Umbilical cord (tissue), 2 donors: ENCODE measurements at places on chromosomes 1 and 21.
A peak's percentile ranks its signal among the peaks of the same experiment; 100 is the strongest.

GRCh38 chr1:2303016-2303775 lies 75.1 kb downstream of the SKI start:
- no peak for DNase-seq

DNA sequence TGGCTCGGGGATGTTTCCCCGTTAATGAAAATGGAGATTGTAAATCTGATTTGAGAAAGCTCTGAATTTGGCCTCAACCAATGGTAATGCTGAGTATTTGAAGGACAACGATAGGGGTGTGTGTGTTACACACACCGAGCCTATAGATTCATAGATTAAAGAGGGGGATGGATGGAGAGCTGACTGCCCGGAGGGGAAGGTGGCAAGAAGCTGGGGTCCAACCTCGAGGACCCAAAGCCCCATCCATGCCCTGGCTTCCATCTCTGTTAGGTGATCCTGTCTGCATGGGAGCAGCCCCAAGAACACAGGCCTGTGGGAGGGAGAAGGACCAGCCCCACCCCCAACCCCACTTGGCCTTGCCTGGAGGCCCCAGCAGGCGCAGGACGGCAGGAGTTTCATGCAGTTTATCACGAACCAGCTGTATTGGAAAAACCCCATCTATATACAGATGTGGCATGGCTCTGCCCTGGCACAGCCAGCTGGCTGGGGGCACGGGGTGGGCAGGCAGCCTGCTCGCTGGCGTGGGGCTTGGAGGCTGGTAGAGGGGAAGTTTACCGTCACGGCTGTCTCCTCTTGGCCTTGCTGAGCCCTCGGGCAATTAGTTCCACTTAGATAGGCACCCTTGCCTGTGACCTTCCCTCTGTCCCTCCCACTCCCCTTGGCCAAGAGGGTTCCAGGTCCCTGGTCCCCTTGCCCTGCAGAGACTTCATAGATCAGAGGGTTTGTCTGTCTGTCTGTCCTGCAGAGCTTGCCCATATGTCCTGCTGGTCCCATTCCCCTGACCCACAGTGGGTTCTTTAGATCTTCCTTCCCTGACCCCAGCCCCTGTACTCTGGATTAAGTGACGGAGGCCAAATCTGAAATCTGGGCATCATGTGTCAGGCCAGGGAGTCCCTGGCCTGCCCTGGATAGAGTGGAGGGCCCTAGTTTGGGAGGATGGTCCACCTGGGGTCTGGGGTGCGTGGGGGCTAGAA lies 3.0 kb downstream of the HSPB7 start:
- DNase-seq: peak; percentile 84

DNA sequence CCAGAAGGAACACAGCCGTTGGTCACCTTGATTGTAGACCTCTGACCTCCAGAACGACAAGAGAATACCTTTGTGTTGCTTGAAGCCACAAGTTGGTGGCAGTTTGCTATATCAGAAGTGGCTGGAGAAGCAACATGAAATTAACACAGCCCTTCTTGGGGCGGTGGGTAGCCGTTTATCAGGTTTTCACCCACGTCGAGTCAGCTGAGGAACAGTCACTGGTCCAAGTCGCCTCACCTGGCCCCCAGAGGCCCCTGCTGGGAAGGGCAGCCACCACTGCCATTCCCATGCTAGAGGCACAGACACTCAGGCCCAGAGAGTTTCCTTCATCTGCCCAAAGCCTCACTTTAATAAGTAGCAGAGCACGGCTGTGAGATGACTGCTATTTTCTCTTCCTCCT lies 37.7 kb downstream of the TMEM51 start:
- no peak for DNase-seq

DNA sequence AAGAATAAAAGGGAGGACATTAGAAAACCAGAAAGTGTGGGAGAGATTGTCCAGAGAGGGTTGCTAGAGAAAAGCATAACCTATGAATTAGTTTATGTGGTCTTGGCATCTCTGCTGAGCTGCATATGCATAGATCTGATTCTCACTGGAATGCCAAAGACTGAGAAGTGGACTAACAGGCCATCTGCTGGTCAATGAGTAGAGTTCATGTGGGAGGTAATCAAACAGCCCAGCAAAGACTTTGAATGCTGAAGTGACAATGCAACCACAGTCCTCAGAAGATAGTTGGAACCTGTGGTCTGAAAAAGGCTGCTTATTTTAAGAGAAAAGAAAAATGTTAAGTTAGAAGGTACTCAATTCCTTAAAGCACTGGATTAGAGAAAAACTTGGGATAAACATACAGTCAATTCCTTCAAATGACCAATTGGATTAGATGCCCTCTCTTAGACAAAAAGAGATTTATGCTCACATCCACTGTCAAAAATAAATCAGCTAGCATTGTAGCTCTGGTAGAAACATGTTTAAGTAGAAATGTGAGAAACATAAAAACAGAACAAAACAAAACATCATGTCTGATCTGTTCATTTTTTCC lies 382.8 kb downstream of the AMY1C start:
- DNase-seq: peak; percentile 44

DNA sequence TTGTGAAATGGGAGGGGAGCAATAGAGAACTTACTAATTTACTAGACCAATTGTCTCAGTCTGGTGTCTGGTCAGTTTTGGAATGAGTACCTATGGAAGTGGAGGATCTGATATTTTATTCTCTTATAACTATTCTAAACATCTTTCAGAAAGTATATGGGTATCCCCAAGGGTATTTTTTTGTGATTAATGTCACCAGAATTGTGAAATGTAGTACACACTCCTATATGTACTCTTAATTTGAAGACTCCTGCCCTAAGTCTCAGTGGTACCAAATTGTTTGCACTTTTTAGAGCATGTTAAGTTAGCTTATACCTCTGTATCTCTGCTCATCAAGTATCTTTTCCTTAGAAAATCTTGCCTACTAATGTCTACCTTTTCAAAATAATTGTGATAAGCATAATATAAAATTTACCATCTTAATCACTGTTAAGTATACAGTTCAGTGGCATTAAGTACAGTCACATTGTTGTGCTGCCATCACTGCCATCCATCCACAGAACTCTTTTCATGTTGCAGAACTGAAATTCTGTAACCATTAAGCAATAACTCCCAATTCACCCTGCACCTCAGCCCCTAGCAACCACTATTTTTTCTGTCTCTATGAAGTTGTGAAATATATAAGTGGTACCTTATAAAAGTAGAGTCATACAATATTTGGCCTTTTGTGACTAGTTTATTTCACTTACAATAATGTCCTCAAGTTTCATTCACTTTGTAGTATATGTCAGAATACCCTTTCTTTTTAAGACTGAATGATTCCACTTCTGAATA lies 40.5 kb downstream of the SLC30A7 start:
- no peak for DNase-seq

GRCh38 chr1:90718411-90719329 lies 1.6 kb upstream of the BARHL2 start:
- no peak for DNase-seq

GRCh38 chr1:80392529-80392928 lies 1386.0 kb upstream of the ADGRL4 start:
- DNase-seq: no peak

DNA sequence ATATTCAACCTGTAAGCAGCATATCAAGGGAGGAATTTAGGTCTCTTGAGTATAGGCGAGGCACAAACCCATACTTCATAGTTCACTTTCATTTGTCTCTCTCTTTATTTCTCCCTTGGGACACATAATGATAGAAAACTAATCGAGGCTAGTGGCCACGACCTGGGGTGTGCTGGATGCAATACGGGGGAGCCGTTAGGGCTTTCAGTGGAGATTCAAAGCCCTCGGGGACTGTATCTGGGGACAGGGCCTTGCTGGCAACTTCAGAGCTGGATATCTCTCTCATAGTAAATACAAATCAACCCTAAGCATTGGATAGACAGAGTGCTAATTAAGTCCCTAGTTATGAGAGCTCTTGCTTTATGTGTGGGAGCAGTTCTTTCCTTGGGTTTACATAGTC lies 36.9 kb upstream of the SLC22A15 start:
- no peak for DNase-seq

DNA sequence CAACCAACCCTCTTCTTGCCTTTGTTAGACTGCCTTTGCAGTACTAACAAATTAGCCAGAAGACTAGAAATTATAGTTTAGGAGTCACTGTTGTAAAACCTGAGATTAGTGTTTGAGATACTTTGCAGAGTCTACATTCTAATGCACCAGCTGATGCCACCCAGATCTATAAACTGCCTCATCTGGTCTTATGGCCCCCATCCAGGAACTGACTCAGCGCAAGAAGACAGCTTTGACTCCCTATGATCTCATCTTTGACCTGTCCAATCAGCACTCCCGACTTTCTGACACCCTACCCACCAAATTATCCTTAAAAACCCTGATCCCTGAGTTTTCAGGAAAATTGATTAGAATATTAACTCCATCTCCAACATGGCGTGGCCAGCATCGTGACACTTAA lies 334.6 kb downstream of the RGS7 start:
- DNase-seq: no peak

DNA sequence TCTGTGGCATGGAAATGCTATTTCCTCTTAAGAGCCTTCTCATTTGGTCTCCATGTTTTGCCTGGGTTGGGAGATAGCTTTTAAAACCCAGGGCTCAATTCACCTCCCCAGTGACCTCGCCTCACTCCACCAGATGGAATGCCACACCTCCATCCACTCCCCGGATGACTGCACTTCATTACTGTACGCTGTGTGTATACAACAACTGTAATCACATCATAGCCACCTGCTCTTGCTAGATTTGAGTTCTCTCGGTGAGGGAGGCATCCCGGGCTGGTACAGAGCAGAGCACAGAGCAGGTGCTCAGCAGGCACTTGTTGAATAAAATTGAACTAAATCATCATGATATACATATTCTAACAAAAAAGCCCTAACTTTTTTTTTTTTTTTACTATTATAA lies 26.0 kb downstream of the SDE2 start:
- no peak for DNase-seq

DNA sequence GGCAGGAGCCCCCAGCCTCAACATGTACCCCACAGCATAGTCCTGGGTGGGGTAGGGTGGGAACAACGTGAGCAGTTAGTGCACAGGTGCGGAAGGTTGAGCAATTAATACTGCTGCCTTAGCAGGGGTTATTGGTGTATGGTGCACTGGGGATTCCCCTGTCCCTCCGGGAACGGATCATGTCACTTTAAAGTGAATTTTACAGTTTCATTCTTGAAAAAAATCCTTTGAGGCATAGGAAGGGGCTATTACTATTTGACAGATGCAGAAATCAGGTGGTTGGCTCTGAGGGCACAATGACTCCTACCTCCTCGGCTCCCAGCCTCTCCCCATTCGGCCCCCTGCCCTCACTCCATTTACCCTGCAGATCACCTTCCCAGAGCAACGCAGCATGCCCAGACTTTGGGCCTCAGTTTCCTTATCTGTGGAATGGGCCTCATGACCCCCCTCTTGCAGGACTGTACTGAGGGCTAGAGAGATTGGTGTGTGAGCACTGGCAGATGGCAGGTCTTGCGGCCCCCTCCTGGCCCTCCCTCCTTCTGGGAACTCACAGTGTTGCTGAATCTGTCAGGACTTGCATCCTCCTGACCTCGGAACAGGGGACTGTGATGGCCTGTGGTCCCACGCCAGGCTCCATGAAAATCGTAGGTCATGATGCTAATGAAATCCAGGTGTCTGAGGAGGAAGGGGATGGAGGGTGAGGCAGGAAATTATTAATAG lies 5.1 kb upstream of the MYBPH start:
- no peak for DNase-seq

DNA sequence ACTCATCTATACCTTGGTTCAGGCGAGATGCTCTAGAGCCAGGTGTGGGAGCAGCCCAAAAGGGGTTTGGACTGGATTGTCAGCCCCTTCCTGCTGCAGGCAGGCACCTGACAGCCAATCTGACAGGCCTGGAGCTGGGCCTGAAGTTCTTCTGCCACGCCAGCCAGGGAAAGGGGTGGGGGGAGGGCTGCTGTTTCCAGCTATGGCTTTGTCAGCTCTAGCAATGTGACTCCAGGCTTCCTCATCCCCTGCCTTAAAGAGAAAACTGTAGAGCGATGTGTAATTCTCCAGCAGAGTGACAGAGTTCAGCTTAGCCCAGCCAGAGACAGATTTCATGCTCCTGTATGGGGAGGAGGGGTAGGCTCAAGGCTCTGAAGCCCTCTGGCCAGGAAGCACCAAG lies 30.3 kb downstream of the WNT4 start:
- DNase-seq: peak; percentile 55

DNA sequence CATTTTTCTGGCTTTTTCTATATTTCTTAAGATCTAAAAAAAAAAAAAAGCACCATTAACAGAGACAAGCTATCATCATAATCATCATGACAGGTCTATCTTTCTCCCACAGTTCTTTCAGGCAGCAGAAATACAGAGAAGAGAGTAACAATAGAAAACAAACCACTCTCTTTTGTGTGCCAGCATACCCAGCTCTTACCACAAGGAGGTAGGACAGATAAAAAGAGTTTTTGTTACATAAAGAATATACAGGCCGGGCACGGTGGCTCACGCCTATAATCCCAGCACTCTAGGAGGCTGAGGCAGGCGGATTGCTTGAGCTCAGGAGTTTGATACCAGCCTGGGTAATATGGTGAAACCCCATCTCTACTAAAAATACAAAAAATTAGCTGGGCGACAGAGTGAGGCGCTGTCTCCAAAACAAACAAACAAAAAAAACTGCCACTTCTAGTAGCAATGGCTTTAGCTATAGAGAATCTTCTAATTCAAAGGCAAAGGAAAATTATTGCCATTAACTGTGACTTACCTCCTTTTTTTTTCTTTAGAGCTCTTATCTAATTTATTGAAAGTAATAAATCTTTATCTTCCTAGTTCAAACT lies 39.7 kb downstream of the ANKRD13C start:
- no peak for DNase-seq

DNA sequence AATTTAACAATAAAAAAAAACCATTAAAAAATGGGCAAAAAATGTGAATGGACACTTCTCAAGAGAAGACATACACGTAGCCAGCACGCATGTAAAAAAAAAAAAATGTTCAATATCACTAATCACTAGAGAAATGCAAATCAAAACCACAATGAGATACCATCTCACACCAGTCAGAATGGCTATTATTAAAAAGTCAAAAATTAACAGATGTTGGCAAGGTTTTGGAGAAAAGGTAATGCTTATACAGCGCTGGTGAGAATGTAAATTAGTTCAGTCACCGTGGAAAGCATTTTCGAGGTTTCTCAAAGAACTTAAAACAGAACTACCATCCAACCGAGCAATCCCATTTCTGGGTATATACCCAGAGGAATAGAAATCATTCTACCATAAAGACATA lies 1091.5 kb upstream of the B3GALT2 start:
- DNase-seq: no peak

- peak; percentile 20 for DNase-seq
Measured at GRCh38 chr1:248804771-248805681, 20.7 kb downstream of the SH3BP5L start.

- peak; percentile 50 for DNase-seq
Measured at GRCh38 chr1:167057241-167057688, 32.9 kb downstream of the GPA33 start.
